ENCODE measurements at places on chromosomes 5 and 9.

DNA sequence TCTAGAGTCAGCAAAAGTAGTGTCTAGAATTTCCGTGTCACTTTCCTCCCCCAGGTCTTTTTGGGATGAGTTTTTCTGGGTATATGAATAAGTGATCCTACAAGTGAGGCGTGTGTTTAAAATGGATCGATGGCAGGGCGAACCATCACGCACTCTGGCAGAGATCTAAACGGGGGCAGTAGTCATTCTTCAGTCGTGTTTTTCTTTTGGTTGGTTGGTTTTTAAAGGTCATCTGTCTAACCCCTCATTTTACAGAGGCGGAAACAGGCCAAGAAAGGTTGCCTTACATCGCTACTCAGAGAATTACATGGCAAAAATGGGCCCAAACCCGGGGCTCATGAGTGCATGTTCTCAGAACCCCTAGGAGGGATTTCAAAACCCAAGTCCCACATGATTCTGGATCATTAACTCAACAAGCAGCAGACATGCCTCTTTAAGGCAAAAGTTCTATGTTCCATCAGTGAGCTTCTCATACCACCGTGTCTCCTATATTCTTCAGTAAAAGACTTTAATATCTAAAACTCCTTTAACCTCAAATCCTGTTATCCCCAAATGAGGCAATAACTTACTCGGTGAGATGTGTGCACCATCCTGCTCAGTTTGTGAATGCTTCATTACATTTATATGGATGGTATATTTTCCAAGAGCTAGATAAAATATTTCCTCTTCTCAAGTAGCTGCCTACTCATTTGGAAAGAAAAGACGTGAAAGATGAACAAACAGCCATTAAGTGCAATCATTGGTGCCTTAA, 145.8 kb downstream of the AOPEP start:
- no peak for DNase-seq

DNA sequence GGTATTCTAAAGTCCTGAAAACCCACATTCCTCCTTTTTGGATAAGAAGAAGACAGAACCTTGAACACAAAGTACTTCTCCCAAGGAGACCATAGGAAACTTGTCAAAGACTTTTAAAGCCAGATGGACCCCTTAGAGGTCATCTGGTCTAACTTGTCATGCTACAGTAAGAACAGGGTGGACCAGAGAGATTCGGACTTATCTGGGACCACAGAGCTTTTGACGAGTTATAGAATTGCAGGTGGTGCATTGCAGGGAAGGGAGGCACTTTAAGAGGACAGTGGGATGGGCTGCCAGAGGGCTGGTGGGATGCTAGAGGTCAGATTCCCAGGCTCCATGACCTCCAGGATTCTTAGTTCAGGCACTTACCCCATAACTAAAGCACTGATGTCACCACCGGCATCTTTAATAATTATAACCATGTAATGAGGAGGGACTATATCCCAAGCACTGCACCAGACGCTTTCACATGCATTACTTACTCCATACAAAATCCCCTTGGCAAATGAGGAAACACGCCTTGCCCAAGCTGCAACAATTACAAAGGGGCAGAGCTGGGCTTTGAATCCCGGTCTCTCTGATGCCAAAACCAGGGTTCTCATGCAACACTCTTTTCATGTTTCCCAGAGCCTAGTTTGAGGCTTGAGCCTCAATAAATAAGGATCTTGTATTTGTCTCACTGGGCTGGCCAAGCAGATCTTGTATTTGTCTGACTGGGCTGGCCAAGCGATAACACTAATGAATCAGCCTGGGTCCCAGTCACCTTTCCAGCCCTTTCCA, 12.8 kb upstream of the GPX3 start:
- no peak for DNase-seq

DNA sequence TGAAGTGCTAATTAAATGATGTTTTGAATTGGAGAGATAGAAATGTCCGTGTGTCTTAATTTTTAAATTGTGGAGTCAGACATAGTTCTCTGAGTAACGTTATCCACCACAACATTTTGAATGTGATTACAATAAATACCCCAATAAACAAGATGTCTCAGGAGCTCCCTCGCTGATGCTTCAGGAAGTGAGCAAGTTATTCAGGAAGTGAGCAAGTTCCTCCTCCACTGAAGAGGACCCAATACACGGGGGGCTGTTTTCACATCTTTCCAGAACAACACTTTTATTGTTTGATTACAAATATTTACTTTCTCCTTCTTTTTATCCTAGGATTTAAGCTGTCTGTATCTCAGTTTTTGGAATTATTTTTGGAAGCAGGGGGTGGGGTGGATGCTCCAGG, 363.8 kb downstream of the LRRC70 start:
- DNase-seq: no peak

GRCh38 chr5:25554077-25554476, 909.3 kb upstream of the CDH10 start:
- no peak for DNase-seq

DNA sequence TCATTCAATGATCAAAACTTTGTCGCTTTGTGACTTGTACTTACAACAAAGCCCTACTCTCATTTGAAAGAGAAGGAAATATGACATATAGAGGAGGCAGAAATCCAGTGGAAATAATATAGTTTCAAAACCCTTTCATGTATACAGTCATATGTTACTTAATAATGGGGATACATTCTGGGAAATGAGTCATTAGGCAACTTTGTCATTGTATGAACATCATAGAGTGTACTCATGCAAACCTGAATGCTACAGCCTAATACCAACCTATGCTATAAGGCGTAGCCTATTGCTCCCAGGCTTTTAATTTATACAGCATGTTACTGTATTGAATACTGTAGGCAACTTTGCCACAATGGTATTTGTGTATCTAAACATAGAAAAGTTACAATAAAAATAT, 69.0 kb upstream of the SMC2 start:
- no peak for DNase-seq

GRCh38 chr9:126464694-126465441, 138.2 kb downstream of the MVB12B start:
- DNase-seq: no peak

DNA sequence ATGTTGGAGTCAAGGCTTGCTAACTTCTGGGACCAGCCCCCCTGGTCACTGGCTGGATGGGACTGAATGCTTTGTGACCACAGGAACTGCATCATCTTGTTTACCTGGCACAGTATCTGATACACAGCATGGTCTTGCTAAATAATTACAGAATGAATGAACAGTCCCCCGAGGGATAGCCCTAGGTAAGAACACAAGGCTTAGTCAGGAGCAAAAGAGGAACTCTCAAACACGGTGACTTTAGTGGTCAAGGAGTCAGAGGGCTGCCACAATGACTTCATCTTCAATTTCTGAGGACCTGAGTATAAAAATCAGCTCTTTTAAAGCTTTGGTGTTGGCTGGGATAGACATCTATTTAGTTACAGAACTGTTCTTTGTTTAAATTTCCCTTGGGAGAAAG, 15.1 kb upstream of the CXCL14 start:
- DNase-seq: no peak

- no peak for DNase-seq
Measured at GRCh38 chr5:82160948-82161347, 117.2 kb downstream of the RPS23 start.

DNA sequence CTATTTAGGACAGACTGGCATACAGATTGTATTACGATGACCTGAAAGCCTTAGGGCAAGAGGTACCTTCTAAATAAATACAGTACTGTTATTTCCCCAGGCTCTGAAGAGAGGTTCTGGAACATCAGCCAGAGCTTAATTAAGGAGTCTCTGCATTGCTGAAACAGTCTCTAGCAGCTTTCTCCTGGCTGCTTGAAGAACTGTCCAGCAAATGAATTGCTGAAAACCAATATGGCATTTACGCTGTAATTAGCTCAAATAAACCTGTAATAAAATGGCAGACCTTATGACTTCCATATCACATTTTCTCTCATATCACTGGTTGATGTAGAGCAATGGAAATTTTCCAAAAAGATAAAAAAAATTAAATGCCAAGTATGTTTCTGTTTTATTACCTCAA, 636.3 kb downstream of the GABRG2 start:
- no peak for DNase-seq

- no peak for DNase-seq
Measured at GRCh38 chr5:167582283-167582682, 709.2 kb upstream of the WWC1 start.

- no peak for DNase-seq
Measured at GRCh38 chr9:21687351-21687750, 115.1 kb upstream of the MTAP start.

DNA sequence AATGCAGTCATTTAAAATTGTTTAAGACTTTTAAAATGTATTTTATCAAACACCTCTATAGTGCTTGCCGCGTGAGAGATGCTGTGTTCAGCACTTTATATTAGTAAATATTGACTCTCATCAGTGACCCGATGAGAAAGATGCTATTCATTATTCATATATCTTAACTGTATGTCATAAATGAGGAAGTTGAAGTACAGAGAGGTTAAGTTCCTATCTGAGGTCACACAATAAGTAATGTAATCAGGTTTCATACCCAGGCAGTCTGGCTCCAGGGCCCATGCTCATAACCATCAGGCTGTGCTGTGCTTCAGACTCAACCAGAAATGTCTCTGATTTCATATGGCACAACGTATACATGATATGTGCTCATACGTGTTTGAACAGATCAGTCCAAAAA, 119.0 kb downstream of the SV2C start:
- no peak for DNase-seq

- no peak for DNase-seq
Measured at GRCh38 chr5:173514661-173515060, 101.8 kb downstream of the BOD1 start.

DNA sequence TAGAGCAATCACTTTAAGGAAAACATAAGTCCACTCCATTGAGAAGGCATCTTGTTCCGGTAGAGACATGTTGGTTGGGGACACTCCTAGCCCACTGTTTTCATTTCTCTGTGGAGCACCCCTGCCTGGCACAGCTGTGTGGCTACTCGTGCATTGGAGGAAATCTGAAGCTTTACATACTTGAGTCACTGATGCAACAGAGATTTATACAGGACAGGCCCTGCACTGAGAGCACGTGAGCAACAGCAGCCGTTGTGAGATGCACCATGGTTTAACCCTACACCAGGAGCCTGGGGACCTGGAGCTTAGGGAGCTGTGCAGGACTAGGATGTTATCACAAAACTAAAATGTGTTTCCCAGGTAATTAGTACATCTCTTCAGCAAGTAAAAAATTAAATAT, 230.7 kb upstream of the IRX1 start:
- no peak for DNase-seq

DNA sequence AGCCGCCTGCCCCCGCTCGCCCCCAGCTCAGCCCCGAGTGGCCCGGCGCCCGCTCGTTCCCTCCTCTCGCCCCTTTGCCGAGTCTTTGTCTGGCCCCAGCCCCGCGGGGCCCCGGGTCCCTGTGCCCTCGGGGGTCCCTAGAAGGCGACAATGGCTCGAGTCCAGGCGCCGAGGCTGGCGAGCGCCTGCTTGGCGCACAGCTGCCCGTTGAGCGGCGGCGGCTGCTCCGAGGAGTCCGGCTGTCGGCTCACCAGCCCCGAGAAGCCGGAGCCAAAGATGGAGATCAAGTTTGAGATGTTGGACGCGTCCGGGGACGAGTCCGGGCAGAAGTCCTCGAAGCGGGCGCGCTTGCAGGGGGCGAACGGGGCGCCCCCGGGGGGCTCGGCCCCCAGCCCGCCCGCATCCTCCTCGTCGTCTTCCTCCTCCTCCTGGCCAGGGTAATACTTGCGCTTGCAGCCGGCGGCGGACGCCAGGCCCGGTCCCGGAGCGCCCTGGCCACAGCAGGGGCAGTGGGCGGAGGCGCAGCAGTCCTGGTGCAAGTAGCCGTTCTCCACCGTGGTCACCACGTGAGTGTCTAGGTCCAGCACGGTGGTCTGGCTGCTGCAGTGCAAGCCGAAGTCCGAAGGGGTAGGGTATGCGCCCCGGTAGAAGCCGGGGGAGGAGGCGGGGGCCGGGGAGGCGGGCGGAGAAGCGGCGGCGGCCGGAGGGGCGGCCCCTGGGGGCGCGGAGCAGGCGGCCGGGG, 1.2 kb downstream of the IER5L start:
- DNase-seq: no peak
